MCF 10A (cell line): ENCODE measurements at places on chromosomes 3 and 15. TPM values are rescaled to one million over a fixed set of nuclear protein-coding genes. Genes with fewer than 3 reads are reported as not detected.

GRCh38 chr15:56232058-56232457 is 11.6 kb downstream of the RFX7 start:
- DNase-seq: no peak
- peaks cover 55% of the 10 kb centered on the region for H3K36me3 ChIP-seq
- H3K4me1 ChIP-seq: peaks cover 29% of the 10 kb centered on the region
- H3K27me3 ChIP-seq: no peaks in the 10 kb centered on the region

Gene PRR20G
- not detected in 2 replicates for total RNA-seq

Gene SCAP
- 84.3 and 87.8 TPM in 2 replicates for total RNA-seq

Gene OR5H6
- total RNA-seq: not detected in 2 replicates

Gene CHRNA3
- total RNA-seq: not detected in 2 replicates

Gene CASR
- not detected in 2 replicates for total RNA-seq

GRCh38 chr15:94972314-94972713 is 741.0 kb downstream of the MCTP2 start:
- H3K4me3 ChIP-seq: no peak overlapping the region
- no peak overlapping the region for H3K27ac ChIP-seq
- H3K36me3 ChIP-seq: no peaks in the 10 kb centered on the region
- no peaks in the 10 kb centered on the region for H3K27me3 ChIP-seq

Gene FAM107A
- total RNA-seq: not detected in 2 replicates

GRCh38 chr15:76979996-76980520 is 14.9 kb upstream of the PSTPIP1 start:
- H3K27me3 ChIP-seq: no peaks in the 10 kb centered on the region
- DNase-seq: no peak
- H3K27ac ChIP-seq: no peak overlapping the region
- H3K36me3 ChIP-seq: no peaks in the 10 kb centered on the region
- no peak overlapping the region for H3K4me3 ChIP-seq

Gene WDR49
- 0.54 and 0.98 TPM in 2 replicates for total RNA-seq

Gene SMAD6
- not detected in 2 replicates for total RNA-seq
